Smooth muscle cell of trachea (primary cell): ENCODE measurements at places on chromosomes 1 and 21. TPM values are rescaled to one million over a fixed set of nuclear protein-coding genes. Genes with fewer than 3 reads are reported as not detected.

The PRAMEF25 gene
- total RNA-seq, result not detected in 2 replicates

The SLC30A10 gene
- not detected in 2 replicates for total RNA-seq

The PDPN gene
- 0.87 and 4.5 TPM in 2 replicates for total RNA-seq

The TMEM125 gene
- total RNA-seq, result not detected in 2 replicates

The OMA1 gene
- total RNA-seq, result 33.5 and 39.2 TPM in 2 replicates

The TDRD10 gene
- 0.17 TPM in 1 of 2 replicates, not detected in the other for total RNA-seq

The FMOD gene
- 1.6 and 8.1 TPM in 2 replicates for total RNA-seq
